ENCODE measurements at places on chromosomes 1 and 21.

DNA sequence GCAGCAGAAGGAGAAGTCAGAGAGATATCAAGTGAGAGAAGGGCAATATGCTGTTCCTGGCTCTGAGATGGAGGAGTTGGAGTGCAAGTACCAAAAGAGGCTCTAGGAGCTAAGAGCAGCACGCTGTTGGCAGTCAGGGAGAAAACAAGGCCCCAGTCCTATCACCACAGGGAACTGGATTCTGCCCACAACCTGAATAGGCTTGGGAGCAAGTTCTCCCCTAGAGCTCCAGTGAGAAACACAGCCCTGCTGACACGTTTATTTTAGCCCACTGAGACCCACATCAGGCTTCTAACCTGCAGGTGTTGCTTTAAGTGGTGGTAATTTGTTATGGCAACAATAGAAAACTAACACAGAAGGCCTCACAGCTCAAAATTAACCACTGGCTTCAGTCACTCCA is 31.8 kb upstream of the ZNF644 start:
- no peak for DNase-seq

DNA sequence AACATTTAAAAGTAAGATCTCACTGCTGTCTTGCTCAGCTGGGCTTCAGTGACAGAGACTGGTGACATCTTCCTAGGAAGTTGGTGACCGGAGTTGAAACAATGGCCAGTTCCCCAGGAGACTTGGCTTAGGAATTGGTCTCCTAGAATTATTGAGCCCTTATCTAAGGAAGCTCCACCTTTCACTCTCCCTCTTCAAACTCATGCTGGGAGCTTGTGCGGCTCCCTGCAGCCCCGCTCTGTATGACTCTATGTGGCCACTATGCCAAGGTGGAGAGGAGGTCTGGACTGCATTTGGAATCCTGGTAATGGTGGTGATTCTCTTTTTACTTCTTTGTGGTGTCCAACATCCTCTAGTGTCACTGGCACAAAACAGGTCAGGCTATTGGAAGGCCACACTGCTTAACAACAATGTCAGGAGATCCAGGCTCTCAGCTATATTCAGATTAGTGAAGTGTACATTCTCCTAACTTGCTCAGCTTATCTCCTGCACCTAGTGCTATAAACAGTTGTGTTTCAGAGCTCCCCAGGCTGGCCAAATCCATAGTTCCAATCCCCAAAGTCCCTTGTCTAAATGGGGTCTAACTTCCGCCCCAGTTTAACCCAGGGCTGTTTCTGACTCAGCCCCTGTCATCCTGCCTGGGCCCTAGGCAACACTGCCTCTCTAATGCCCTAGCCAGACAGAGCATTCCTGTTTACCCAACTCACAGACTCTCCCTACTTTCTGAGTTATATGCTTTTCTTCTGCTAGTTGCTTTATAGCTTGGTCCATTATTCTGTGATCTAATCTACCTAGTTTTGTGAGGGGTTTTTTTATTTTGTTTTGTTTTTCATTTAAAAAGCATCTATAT is 18.3 kb downstream of the ATP2B4 start:
- no peak for DNase-seq

- DNase-seq, result no peak
Observed at GRCh38 chr1:237041795-237042525, at the start of gene RYR2. Gene RYR2, plus strand, starts transcription at chr1:237042184. Its CDS starts 338 bp downstream, at chr1:237042522.

DNA sequence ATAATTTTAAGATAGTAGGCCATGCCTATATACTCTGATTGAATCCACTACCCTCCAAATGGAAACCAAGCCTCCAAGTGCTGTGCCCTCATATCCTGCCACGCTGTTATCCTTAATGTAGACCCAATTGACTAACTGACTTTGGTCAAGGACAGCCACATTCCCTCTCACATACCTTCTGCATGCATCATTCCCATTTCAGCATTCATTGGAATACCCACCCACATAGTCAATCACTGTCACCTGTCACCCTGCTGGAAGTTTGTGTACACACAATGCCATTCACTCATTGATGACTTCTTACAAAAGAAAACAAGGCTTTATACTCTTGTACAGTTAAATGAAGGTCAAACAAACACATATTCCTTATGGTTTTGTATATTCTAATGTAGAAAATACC is 221.1 kb upstream of the PBX1 start:
- no peak for DNase-seq

GRCh38 chr21:45473496-45474322 is 68.5 kb downstream of the SLC19A1 start:
- no peak for DNase-seq

DNA sequence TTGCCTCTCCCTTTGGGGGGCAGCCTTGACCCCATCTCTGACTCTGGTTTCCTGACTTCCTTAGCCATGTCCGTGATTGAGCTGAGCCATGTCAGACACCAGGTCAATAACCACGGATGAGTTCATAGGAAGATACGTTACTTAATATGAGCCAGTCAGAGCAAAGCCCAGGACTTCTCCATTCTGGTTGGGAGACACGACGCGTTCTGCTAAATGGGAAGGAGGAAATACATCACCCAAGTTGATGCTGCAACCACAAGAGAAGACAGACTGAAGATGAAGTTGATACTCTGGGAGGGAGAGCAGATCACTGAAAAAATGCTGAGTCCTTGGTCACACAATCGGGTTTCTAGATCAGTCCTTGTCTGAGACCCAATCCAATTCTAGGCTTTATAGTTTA is 90.9 kb downstream of the MATN1 start:
- no peak for DNase-seq

GRCh38 chr1:113320272-113320671 is 70.0 kb upstream of the MAGI3 start:
- no peak for DNase-seq

DNA sequence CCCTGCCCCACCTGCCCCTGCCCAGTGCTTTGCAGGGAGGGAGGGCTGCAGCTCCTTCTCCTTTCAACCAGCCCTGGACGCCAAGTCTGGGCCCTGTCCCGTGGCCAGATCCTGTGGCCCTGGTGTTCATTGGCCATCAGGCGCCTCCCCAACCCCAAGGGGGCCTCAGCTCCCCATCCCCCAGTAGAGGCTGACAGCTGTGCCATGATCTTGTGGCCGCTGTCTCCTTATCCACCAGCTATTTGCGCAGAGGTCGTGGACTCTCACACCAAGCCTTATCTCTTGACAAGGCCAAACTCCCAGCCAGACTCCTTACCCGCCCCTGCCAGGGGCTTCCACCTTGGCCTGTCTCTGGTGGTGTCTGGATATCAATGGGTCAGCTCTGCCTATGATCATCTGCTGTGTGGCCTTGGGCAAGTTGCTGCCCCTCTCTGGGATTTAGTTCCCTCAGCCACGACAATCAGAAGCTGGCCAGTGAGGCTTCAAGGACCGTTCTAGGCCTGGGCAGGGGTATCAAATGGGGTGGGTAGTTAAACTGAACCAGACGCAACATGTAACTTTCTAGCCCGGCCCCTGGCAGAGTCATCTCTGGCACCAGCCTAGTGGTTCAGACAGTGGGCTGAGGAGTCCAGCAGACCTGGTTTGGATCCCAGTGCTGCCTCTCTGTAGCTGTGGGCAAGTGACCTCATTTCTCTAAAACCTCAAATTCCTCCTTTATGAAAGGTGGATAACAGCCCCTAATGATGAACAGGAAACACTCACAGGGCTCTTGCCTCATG is 3.3 kb upstream of the COL8A2 start:
- no peak for DNase-seq

DNA sequence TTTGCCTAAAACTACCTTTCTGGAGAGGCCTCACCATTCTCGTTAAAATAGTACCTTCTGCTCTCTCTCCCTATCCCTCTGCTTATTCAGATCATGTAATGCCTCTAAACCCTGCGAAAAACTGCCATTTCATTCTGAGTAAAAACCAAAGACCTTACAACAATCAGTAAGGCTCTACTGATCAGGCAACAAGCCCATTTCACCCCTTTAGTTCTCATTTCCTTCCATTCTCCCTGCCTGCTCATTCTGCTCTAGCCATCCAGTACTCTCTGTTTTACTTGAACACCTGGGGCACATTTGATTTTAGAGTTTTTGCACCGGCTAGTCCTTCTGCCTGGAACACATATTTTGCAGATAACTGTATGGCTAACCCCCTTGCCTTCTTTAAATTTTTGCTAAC is 187.8 kb downstream of the COQ8A start:
- no peak for DNase-seq

DNA sequence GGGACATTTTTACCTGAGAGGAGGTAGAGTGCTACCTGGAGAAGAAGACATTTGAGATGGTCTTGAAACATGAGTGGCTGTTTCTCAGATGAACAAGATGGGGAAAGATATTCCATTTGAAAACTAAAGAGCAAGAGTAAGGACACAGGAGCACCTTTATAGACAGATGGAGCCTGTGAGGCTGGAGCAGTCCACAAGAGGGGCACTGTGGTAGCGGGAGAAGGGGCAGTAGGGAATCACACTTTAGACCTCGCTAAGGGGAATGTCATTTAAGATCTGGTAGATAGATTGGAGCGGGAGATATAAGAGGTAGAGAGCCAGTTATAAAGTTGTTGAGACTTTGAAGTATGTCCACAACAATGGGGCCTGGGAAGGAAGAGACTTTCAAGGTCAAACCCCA is 23.4 kb downstream of the DYNLT5 start:
- DNase-seq, result no peak

GRCh38 chr1:18639368-18640055 is 8.9 kb downstream of the PAX7 start:
- no peak for DNase-seq

- no peak for DNase-seq
Observed at GRCh38 chr1:235883261-235883927, 16.7 kb upstream of the LYST start.

- DNase-seq, result no peak
Observed at GRCh38 chr1:228062812-228063211, 19.7 kb upstream of the ARF1 start.

GRCh38 chr1:53381790-53382401 is 54.0 kb upstream of the LRP8 start:
- no peak for DNase-seq

DNA sequence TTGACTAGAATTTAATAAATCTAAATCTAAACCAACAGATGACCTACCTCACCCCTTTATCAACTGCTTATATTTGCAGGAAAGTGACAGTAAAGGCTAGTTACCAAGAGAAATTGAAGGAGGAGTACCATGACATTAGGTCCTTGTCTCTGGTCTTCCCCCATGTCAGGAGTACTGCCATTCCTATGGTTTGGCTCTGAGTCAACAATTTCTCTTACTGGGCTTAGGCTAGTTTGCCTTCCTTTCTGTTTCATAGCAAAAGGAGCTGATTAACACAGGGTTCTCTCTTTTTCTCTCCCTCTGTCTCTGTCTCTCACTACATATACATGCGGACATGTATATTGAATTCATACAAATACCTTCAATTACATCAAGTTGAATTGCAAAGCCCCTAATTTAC is 579.9 kb downstream of the DPYD start:
- no peak for DNase-seq

- no peak for DNase-seq
Observed at GRCh38 chr1:92940541-92940940, 20.7 kb downstream of the DIPK1A start.

GRCh38 chr1:47568763-47569162 is 130.9 kb downstream of the FOXD2 start:
- no peak for DNase-seq

DNA sequence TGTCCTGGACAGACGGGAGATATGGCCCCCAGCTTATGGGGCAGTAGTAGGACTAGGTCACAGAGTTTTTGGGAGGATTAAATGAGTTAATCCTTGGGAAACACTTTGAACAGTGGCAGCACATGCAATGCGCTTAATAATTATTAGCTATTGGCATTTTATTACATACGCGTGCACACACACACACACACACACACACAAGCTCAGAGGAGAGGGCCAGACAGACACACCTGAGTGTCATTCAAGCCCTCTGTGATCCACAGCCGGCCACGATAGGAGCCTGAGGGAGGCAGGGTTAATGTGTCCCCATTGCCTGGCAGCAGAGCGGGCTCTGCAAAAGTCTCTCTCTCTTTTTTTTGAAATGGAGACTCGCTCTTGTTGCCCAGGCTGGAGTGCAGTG is 37.9 kb downstream of the EPHA2 start:
- no peak for DNase-seq

- no peak for DNase-seq
Observed at GRCh38 chr1:194366705-194367104, 1180.3 kb upstream of the B3GALT2 start.

GRCh38 chr21:41638201-41638790 is 128.6 kb downstream of the RIPK4 start:
- DNase-seq, result no peak

- no peak for DNase-seq
Observed at GRCh38 chr21:35138665-35139381, 89.7 kb upstream of the RUNX1 start.

DNA sequence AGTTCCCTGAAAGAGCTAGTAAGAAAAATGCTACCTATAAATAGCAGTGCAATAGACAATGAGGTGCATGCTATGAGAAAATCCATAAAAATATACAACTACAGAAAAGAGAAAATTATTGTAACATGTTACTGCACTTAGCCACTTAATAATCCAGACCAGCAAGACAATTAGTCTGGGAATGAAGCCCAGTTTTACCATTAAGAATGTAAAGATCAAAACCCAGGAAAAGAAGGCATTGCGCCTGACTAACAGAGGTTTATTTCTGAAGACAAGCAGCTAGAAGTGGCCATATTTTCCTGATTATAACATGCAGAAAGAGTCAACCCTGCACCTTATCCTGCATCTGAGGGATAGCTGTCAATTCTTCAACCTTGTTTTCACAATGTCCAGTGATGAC is 276.4 kb upstream of the PRMT6 start:
- no peak for DNase-seq

DNA sequence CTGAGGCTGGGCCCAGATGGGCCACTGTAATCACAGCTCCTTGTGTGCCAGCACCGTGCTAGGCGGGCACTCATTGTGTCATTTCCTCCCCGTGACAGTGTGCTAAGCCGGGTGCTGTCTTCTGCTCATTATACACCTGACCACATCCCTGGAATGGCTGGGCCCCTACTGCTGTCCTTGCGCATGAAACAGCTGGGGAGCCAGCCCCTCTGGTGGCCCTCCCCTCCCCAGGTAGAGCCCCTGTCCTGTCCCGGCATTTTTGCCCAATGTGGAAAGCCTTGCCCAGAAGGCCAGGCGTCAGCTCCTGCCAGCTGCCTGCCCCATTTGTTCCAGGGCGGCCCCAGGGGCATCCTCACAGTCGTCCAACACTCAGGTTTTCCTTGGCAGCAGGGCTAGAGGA is 107.4 kb upstream of the CASZ1 start:
- no peak for DNase-seq

- no peak for DNase-seq
Observed at GRCh38 chr1:163565166-163565565, 243.4 kb downstream of the NUF2 start.

Measured in stimulated activated CD4-positive, alpha-beta T cell treated with anti-CD3 and anti-CD28 coated beads, TNF-alpha, amount 100 ng/mL, for 1 hour (primary cell).